Eye (tissue), 1 donor: ENCODE measurements at places on chromosomes 11 and 22.

GRCh38 chr11:72497731-72498130 lies 63.4 kb upstream of the CLPB start:
- peak; percentile 25 for DNase-seq

GRCh38 chr11:79212741-79213190 lies 228.1 kb downstream of the TENM4 start:
- DNase-seq = no peak

DNA sequence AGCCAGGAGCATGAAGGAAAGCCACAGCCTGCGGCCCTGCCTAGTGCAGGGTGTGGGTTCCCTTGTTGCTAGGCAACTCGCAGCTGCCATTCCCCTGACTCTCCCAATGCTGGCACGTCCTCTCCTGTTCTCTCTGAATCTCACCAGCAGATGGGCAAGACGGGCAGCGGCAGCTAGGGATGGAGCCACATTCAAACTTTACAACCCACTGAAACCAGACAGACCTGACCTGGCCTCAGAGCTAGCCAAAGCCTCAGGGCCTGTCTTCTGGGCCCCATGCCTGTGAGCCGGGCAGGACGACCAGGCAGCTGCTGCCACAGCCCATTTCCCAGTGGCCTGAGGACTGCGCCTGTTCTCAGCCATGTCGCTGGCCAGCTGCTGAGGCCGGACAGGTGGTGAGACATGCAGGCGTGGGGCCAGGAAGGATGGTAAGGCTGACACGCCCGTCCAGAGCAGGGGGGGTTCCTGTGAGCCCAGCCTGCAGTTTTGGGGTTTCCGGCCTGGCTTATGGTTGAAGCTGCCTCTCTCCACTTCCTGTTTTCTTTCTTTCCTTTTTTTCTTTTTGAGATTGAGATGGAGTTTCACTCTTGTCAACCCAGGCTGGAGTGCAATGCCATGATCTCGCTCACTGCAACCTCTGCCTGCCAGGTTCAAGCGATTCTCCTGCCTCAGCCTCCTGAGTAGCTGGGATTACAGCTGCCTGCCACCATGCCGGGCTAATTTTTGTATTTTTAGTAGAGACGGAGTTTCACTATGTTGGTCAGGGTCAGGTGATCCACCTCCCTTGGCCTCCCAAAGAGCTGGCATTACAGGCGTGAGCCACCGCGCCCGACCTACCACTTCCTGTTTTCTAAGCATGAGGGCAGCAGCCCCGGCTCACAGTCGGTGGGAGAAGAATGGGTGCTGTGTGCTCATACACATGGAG lies 4.1 kb downstream of the SUN2 start:
- DNase-seq = no peak

DNA sequence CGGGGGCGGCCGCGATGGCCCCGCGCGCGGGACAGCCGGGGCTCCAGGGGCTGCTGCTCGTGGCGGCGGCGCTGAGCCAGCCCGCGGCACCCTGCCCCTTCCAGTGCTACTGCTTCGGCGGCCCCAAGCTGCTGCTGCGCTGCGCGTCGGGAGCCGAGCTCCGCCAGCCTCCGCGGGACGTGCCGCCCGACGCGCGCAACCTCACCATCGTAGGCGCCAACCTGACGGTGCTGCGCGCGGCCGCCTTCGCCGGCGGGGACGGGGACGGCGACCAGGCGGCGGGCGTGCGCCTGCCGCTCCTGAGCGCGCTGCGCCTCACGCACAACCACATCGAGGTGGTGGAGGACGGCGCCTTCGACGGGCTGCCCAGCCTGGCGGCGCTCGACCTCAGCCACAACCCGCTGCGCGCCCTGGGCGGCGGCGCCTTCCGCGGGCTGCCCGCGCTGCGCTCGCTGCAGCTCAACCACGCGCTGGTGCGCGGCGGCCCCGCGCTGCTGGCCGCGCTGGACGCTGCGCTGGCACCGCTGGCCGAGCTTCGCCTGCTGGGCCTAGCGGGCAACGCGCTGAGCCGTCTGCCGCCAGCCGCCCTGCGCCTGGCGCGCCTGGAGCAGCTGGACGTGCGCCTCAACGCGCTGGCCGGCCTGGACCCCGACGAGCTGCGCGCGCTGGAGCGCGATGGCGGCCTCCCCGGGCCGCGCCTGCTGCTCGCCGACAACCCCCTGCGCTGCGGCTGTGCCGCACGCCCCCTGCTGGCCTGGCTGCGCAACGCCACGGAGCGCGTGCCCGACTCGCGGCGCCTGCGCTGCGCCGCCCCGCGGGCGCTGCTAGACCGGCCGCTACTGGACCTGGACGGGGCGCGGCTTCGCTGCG lies 697 bp downstream of the TPBGL start:
- DNase-seq = peak; percentile 95

GRCh38 chr22:42461511-42461910 lies 29.3 kb upstream of the NFAM1 start:
- no peak for DNase-seq

- no peak for DNase-seq
Measured at GRCh38 chr22:47022075-47022473, 259.6 kb downstream of the TBC1D22A start.

DNA sequence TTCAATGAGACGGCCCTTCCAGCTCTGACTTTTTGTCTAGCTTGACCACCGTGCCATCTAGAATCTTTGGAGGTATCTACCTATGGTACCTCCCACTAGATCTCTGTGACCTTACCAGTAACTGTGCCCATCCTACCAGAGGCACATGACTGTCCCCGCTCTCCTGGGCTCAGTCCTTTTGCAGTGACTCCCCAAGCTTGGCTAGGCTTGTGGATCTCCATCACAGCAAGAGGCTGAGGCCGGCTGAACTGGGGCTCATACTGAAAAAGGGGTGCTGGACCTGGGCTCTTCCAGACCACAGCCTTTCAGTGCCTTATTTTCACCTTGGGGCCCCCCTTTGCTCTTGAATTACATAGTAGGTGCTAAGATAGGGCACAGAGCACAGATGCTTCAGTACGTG lies 27.3 kb downstream of the RELT start:
- no peak for DNase-seq

GRCh38 chr11:132008872-132009271 lies 638.5 kb downstream of the NTM start:
- DNase-seq = no peak

- peak; percentile 59 for DNase-seq
Measured at GRCh38 chr11:63567044-63567840, 4.1 kb upstream of the PLAAT2 start.

GRCh38 chr22:36734171-36735058 lies 30.9 kb upstream of the CACNG2 start:
- DNase-seq = no peak

- DNase-seq = no peak
Measured at GRCh38 chr11:61860054-61860903, 31.1 kb downstream of the FADS3 start.

- peak; percentile 87 for DNase-seq
Measured at GRCh38 chr22:43343262-43343669, at the start of gene SCUBE1. Gene SCUBE1 (minus strand): TSS chr22:43343372. CDS start chr22:43343261, 111 bp downstream.

DNA sequence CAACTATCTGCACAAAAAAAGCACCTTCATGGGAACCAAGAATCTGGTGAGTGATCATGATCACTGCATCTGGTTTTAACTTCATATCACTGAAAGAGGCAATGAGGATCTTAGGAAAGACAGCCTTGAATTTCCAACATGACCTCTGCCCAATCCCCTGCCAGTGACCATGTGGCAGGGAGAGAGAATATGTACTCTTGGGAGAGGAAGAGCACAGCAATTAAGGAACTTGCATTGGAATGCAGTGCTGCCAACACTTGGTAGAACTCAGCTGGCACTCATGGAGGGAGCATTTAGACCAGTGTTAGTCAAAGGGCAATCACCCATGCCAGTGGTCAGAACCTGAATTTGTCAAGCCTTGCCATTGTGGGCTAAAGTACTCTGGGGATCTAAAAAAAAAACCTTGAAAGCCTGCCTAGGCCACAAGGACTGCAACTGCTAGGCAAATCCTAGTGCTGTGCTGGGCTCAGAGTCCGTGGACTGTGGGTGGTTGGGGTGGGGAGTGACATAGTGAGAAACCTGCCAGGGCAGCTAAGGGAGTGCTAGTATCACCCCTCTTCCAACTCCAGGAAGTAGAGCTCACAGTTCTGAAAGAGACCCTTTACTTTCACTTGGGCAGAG lies 23.1 kb downstream of the JRKL start:
- DNase-seq = no peak

DNA sequence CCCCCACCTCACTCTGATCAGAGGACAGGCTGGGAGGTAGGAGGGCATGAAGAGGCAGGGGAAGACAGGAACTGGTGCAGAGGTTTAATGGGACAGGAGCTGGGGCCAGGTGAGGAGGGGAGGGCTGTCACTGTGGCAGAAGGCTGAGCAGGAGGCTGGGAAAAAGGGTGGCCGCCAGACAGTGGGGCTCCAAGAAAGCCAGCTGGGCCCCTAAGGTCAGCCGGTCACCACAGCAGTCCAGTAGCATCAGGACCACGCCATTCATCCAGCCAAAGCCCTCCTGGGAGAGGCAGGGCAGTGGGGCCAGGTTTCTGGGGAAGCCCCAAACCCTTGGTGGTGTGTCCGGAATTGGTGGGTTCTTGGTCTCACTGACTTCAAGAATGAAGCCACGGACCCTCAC lies 8.5 kb upstream of the TREH start:
- DNase-seq = no peak

DNA sequence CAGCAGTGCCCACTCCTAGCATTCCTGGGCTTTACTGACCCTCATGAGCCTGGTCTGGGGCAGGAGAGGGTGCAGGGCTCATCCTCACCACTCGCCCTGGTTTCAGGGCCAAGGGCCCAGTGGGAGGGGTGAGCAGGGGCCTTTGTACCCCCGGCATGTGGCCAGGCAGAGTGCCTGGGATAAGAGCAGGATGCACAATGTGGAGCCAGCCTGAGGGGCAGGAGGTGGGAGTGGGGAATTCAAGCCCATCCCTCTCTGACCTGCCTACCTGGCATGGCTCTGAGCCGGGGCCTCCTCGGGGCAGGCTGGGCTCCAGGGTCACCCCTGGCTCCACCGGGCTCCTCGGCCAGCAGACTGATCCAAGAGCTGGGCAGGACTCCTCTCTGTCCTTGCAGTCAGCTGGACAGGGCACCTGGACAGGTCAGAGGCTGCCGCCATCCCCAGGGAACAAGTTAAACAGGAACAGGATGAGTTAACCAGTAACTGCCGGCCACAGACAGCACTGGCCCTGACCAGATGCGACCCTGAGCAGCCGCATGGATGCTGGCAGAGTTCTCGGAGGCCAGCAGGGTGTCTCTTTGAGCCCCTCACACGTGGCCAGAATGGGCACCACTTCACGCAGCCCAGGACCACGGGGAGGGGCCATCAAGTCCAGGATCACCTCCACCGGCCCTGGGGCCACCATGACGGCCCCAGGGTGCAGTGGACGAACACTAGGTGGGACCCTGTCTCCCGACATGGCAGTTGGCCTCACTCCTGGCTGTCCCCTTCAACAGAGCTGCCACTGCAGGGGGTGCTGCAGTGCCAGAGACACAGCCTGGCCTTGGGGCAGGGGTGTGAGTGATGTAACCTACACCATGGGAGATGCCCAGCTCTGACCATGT lies 5.0 kb downstream of the SIGIRR start:
- DNase-seq = no peak

DNA sequence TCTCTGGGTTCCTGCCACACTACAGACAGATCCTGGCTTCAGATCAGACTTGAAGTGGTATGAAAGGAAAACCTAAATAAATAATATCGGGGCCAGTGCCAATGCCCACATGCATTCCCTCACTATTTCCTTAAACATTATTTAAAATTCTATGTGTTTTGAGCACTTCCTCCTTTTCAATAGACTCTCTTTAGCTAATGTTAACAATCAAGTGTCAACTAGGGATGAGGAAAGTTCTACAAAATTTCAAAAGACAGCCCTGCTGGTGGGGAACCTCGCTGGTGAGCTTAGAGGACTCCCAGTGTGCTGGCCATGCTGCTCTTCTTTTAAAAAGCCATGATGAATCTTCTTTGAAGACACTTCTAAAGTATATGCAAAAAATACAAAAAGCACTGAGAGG lies 87.5 kb downstream of the ENTHD1 start:
- DNase-seq = no peak

DNA sequence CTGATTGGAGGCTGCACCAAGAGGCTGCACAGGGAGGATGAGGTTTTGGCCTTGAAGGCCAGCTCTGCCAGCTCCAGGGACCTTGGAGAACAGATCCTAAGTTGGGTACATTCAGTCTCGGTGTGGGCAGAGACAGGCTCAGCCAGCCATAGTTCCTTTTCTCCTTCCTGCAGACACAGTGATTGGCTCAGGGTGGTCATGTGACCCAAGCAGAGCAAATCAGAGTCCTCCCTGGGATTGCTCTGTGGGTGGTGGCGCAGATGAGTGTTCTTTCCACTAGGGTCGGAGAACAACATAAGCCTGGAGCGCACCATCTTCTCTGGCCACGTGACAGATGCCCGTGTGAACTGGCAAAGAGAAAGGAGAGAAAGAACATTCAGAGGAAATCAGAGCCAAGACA lies 47.1 kb upstream of the CCND1 start:
- DNase-seq = no peak

- DNase-seq = no peak
Measured at GRCh38 chr11:303363-303762, 4.0 kb upstream of the IFITM5 start.

DNA sequence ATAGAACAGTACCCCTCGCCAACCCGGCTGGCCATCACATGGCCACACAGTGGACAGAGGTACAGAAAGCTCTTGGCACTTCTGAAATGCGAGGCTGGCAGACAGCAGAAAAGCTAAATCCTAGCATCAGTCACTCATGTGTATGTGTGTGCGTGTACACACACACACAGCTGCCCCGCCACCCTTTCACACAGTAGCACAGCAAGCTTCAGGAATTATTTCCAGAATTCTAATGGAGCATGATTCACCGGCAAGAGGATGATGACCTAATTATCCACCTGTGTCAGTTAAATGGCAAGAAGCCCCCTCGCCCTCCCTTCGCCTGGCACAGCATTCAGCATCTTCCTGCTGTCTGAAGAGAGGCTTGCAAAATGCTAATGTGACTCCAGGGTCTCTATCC lies 336.0 kb downstream of the SHANK2 start:
- DNase-seq = peak; percentile 12

DNA sequence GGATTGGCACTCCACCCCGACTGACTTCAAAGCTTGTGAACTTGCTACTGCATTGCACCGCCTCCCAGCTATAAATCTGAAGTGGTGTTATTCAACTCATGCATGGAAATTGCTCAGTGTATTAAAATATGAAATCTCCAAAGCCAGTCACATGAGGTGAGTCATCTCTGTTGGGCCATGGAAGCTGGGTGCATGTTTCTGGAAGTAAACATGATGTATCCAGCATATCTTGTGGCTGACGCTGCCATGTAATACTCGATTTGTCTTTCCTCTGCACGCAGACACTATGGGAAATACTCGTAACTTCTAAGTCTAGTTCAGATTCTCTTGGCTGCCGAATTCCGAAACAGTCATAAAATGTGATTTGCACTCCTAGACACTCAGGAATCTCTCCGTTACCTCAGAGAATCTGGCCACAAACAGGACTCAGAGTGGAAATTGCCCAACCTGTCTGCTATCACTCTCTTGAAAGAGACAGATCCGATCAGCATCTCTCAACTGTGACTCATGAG lies 154.9 kb upstream of the MPPED2 start:
- no peak for DNase-seq
